Left renal cortex interstitium (tissue), 4 donors: ENCODE measurements at places on chromosomes 2 and 18.

- DNase-seq: no peak
These were observed 56.4 kb downstream of the SCN2A start for GRCh38 chr2:165295643-165296042.

GRCh38 chr2:183630964-183631363 lies 506.7 kb downstream of the NUP35 start:
- DNase-seq: no peak

DNA sequence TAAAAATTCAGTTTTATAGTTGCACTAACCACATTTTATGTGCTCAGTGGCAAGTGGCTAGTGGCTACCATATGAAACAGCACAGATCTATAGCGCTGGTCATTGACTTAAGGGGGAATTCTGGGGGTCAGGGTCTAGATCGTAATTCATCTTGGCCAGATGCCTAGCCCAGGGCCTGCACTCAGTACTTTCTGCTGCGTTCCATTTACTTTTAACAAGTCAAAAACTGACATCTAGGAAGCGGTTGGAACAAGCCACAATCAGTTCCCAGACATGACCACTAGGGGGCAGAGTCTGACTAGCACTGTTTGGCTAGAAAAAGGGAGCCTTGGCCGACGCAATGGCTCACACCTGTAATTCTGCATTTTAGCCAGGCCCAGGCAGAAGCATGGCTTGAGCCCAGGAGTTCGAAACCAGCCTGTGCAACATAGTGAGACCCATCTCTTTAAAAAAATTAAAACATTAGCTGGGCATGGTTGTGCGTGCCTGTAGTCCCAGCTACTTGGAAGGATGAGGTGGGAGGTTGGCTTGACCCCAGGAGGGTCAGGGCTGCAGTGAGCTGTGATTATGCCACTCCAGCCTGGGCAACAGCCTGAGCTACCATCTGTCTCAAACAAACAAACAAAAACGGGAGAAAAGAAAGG lies 9.0 kb upstream of the TMBIM1 start:
- peak; percentile 92 for DNase-seq

DNA sequence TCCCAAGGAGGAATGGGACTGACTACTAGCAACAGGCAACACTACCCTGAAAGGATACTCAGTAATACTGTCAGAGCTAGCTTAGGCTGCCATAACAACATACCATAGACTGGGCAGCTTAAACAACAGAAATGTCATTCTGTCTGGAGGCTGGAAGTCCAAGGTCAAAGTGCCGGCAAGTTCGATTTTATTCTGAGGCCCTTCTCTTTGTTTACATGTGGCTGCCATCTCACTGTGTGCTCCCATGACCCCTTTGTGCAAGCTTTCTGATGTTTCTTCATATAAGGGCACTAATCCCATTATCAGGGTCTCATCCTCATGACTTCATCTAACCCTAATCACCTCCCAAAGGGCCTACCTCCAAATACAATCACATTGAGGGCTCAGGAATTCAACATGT lies 30.7 kb upstream of the SCG2 start:
- DNase-seq: no peak

- DNase-seq: no peak
These were observed 672.2 kb downstream of the BCL11A start for GRCh38 chr2:59881218-59881617.

DNA sequence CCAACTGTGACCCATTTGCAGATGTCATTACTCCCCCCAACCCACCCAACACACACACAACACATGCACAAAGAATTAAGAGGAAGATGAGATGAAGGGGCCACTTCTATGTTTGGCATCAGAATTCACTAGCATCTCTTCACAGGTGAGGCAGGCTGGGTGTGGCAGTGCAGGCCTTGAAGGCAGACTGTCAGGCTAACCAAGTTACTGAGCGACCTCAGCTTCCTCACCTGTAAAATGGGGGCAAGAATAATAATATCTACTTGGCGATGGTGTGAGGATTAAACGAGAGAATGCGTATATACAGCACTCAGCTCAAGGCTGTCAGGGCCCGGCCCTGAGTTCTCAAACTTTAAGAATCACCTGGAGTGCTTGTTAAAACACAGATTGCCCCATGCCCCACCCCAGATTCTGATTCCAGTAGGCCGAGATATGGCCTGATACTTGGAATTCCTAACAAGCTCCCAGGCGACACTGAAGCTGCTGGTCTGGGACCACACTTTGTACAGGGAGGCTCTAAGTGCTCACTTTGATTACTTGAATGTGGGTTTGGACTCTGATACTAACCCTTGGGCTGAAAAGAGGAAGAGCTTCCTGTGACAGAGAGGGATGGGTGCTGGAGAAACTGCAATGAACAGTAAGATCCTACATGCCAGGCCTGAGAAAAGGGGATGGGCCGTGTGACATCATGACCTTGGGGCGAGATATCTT lies 1.1 kb downstream of the ACTG2 start:
- no peak for DNase-seq

- no peak for DNase-seq
These were observed 320.1 kb downstream of the CDH2 start for GRCh38 chr18:27856820-27857219.

DNA sequence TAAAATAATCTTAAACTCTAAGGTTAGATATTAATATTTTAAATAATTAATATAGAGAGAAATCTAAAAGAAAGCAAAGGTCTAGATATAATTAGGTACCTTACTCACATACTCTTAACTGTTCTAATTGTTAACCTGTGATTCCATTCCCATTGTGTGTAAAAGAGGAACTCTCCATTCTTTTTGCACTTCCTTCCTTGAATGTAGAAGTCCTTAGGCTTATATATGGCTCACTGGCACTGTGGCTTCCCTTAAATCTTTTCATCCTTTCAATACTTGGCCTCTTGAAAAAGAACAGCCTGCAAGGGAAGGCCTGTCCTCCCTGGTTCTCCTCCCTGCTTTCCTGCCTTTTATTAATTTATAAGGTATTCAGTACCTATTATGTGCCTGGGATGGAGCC lies 182.8 kb upstream of the FOSL2 start:
- DNase-seq: no peak

GRCh38 chr2:187409682-187410081 lies 38.4 kb downstream of the CALCRL start:
- DNase-seq: no peak

- peak; percentile 34 for DNase-seq
These were observed 1.3 kb downstream of the ATL2 start for GRCh38 chr2:38375696-38376345.

- DNase-seq: no peak
These were observed 126.3 kb upstream of the HS6ST1 start for GRCh38 chr2:128444816-128445522.

GRCh38 chr2:173578404-173579107 lies 223.9 kb downstream of the CDCA7 start:
- DNase-seq: no peak

- DNase-seq: no peak
These were observed 487.6 kb downstream of the METTL4 start for GRCh38 chr18:2083691-2084090.

- no peak for DNase-seq
These were observed 169.6 kb downstream of the FMNL2 start for GRCh38 chr2:152504618-152505017.

- DNase-seq: no peak
These were observed 234.4 kb downstream of the NDUFA10 start for GRCh38 chr2:239790721-239791120.

DNA sequence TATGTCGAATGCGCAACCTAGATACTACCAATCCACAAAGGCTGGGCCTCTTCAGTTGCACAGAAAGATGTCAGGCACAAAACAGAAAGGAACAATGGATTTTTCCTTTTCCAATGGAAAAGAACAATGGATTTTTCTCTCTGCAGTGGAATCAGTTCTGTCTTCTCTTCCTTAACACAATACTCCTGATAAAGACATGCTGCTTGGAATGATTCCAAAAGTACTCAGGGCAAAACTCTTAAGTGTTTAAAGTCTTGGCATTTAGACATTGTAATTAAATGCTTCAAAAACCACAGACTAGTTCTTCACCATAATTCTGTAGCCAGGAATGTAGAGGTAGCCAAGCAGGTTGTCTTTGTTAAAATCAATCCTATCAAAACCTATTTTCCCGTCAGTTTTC lies 46.7 kb upstream of the FLACC1 start:
- DNase-seq: no peak

GRCh38 chr2:232880764-232881351 lies 10.8 kb downstream of the SNORC start:
- no peak for DNase-seq

GRCh38 chr18:62784338-62784965 lies 69.1 kb downstream of the PHLPP1 start:
- DNase-seq: no peak

DNA sequence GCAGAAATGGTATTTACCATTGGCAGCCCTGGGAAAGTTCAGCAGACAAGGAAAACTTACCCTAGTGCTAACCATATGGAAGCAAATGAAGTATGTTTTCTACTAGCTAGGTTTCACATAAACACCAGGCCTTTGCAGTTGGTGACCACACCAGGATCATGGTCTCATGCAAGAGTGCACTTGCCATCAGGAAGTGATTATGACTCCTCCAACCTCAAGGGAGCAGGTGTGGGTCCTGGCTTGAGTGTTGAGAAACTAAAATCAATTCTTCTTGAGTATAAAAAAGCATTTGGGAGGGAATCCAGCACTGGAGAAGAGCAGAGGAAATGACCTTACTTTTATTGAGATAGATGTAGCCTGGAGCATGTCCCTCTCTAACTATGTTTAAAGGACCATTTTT lies 56.8 kb upstream of the SPAG16 start:
- no peak for DNase-seq

GRCh38 chr2:240340361-240340761 lies 95.1 kb upstream of the GPC1 start:
- DNase-seq: no peak

DNA sequence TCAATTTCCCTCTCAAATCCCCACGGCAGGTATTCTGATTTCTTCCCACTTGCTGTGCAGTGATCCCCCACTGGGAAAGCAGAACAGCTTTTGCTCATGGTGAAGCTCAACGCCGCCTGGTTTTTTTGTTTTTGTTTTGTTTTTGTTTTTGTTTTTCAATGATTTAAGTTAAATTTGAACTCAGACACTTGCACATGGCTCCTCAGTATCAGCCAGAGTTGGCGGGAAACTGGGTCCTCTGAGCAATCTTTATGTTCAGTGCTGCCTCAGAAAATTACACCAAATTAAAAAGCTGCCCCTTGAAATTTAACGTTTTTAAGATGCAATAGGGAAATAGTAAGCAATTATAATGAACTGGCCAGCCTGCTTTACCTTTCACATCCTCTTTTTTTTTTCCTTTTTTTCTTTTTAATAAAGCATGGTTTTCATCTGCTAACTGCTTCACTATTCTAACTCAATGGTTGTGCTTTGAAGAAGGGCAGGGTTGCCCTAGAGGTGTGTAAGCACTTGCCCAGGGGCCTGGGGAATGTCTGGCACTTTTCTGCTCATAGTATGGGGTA lies 277.0 kb upstream of the HNRNPA3 start:
- DNase-seq: no peak

DNA sequence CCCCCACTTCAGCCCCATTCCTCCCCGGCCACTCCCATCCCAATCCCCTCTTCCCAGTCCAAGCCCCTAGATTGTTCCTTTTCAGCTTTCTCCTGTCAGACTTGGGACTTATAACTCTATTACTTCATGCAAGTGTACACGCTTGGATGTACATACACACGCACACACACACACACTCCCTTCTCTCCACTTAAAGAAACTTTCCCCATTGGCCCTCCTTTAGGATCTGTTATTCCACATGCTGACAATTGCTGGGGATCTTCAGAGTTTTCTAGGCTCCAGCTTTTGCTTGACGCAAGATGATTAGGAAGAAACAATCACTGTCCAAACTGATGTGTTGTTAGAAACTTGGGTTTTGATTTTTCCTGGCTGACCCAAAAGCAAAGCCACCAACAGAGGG lies 75.4 kb downstream of the CDK15 start:
- DNase-seq: no peak

- DNase-seq: no peak
These were observed 75.7 kb downstream of the FTCDNL1 start for GRCh38 chr2:199775267-199775666.

GRCh38 chr18:2570772-2571199 lies 519 bp downstream of the METTL4 start:
- no peak for DNase-seq

GRCh38 chr2:216348756-216349308 lies 23.5 kb downstream of the MARCHF4 start:
- DNase-seq: no peak

DNA sequence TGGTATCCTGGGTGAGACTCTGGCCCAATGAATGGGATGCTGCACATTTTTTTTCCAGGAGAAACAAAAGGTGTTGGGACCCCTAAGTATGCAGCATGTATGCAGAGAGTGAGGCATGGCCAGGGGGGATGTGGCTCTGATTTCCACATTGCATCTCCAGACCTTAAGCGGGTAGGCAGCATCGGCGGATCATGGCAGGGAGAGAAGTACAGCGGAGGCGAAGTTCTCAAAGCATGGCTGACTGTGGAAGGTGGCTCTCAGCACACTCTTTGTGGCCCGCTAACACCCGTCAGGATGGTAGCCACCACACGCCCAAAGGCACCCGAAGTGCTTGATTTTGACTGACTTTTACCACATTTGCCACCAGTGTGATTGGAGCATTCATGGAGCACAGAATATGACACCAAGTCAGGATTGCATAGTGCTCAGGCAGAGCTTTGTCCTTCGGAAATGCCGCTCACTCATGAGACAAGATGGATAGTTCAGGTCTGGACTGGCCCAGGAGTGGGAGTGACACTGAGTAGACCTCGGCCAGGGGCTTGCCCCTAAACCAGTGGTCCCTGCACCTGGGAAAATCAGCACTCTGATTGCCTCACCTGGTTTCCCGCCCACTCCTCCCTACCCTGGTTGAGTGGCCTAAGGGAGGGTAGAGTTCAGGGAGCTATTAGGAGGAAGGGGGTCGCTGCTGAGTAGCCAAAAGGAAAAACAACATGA lies 14.2 kb downstream of the INPP4A start:
- no peak for DNase-seq

- DNase-seq: no peak
These were observed 243.7 kb downstream of the LTBP1 start for GRCh38 chr2:33190393-33190937.

DNA sequence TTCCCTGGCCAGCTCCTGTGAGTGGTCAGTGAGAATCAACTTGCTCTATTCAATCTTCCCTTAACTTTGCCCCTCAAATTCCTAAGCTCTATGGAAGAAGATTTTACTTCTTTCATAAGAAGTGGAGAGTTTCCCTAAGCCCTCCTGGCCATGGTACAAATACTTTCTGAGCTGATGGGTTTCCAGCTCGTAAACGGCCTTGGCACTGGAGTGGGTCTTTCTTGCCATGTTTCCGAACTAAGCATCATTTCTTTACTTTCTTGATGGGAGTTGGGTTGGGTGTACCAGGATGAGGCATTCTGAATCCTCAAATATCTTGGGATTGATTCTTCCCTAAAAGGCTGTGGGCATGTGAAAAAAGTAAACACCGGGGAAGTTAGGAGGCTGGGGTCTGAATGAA lies 72.5 kb downstream of the ACKR3 start:
- no peak for DNase-seq

DNA sequence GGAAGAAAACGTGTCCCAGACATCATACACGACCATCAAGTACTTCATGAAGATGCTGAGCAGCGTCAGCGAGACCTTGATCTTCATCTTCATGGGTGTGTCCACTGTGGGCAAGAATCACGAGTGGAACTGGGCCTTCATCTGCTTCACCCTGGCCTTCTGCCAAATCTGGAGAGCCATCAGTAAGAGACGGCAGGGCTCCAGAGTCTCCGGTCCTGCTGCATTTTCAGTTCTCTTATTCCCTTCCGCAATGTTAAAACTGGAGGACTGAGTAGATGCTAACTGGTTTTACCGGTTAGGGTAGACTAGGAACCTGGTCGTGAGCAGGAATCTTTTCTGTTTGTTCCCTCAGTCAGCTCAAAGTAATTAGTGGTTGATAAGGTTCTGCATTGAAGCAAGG lies 32.3 kb downstream of the SLC9A4 start:
- DNase-seq: no peak

GRCh38 chr18:61554946-61555361 lies 221.7 kb downstream of the CDH20 start:
- no peak for DNase-seq
